ENCODE measurements at places on chromosomes 12 and 14.
A peak's percentile ranks its signal among the peaks of the same experiment; 100 is the strongest.

- DNase-seq = no peak
- no peaks in the 10 kb centered on the region for H3K27me3 ChIP-seq
- H3K27ac ChIP-seq = no peak overlapping the region
- no peaks in the 10 kb centered on the region for H3K4me1 ChIP-seq
- H3K36me3 ChIP-seq = no peaks in the 10 kb centered on the region
- H3K4me3 ChIP-seq = no peak overlapping the region
Measured at GRCh38 chr14:103765526-103765925, 49.9 kb downstream of the ZFYVE21 start.

- DNase-seq = no peak
- H3K27me3 ChIP-seq = no peaks in the 10 kb centered on the region
- no peaks in the 10 kb centered on the region for H3K36me3 ChIP-seq
Measured at GRCh38 chr14:92928961-92929688, 6.2 kb downstream of the CHGA start.

- peak; percentile 9 for DNase-seq
- no peaks in the 10 kb centered on the region for H3K36me3 ChIP-seq
- no peak overlapping the region for H3K4me3 ChIP-seq
- H3K27me3 ChIP-seq = no peaks in the 10 kb centered on the region
- peaks cover 13% of the 10 kb centered on the region for H3K4me1 ChIP-seq
Measured at GRCh38 chr12:96094201-96094600, 58.8 kb upstream of the LTA4H start.

GRCh38 chr14:106522990-106523389 is 996.6 kb downstream of the TMEM121 start:
- H3K27me3 ChIP-seq = no peaks in the 10 kb centered on the region
- no peak overlapping the region for H3K4me3 ChIP-seq
- DNase-seq = no peak

DNA sequence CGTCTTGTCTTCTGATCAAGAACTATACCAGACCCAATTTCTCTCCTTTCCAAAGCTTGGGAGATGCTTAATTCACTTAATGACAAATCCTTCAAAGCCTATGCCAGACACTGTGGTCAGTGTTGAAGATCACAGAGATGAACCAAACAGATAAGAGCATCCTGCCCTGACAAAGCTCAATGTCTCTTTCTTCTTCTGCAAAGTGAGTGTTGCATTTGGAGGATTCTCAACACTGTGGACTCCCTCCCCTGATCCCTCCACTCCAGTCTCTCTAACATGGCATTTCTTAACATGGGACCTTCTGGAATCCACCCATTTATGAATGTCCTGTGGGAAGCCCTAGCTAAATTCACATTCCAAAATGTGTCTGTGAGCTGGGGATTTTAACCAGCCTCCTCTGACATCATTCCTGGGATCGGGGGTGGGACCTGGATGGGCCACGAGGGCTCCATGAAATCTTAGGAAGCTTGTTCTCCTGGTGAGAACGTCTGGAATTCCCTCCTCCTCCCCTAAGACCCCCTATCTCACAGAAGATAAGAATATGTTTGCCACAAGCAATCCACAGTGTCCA is 20.3 kb downstream of the SYNE3 start:
- H3K36me3 ChIP-seq = no peaks in the 10 kb centered on the region
- H3K27me3 ChIP-seq = peaks cover 7% of the 10 kb centered on the region
- DNase-seq = no peak

Data from DND-41 (cell line).